Left ventricle myocardium superior (tissue), 1 donor: ENCODE measurements at places on chromosomes 1 and 21.
A peak's percentile ranks its signal among the peaks of the same experiment; 100 is the strongest.

DNA sequence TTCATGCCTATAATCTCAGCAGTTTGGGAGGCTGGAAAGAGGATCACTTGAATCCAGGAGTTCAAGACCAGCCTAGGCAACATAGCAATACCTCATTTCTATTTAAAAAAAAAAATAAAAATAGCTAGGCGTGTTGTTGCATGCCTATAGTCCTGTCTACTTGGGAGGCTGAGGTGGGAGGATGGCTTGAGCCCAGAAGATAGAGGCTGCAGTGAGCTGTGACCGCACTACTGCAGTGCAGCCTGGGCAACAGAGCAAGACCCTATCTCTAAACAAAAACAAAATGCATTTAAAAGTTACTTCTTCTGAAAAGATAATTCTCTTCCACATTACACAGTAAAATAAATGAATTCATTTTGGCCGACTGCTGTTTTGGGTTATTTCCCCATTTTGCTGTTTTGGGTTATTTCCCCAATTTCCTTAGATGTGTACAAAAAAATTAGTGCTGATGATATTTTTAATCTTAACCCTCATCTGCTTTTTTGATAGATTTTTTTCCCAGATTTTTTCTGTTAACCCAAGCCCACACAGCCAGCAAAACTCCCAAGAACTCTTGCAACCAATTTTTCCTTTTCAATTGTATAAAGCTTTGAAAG lies 23.0 kb upstream of the SAMSN1 start:
- DNase-seq: no peak

DNA sequence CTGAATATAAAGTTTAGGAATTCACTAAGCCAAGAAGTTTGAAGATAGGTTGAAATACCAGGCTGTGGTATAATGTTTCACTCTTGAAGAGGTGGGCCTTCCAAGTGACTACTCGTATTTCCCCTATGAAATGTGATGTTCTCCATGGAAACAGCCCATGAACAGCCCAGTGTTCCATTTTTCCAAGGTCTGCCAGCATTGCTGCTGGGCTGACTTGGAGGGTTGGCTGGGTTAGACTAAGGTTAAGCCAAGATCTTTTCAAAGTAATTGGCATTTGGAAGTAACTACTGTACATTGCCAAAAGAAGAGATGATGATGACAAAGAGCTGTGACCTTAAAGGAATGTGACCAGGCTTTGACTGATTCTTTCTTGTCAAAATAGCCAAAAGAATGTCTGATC lies 73.8 kb downstream of the RPE65 start:
- no peak for DNase-seq

DNA sequence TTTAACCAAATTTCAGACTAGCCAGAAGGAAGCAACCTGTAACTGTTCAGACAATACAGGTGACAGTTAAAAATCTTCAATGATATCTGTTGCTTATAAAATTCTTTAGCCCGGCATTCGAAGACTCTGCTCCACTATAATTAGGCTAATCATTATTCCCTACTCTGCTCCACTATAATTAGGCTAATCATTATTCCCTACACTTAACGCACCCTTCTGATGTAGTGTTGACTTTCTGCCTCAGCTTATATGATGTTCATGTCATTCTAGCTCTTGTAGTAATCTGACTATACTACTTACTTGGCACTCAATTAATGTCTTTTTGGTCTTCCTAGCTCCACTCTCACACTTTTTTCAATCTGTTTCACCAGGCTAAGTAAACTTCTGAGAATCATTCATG lies 13.3 kb downstream of the TESK2 start:
- no peak for DNase-seq

- DNase-seq: no peak
Measured at GRCh38 chr1:212364985-212365384, 49.7 kb downstream of the PACC1 start.

- no peak for DNase-seq
Measured at GRCh38 chr21:45962531-45963231, 18.9 kb upstream of the COL6A1 start.

GRCh38 chr1:237033061-237033460 lies 8.9 kb upstream of the RYR2 start:
- DNase-seq: no peak

- DNase-seq: no peak
Measured at GRCh38 chr21:17921579-17922530, 102.7 kb upstream of the C21orf91 start.

GRCh38 chr1:6465461-6466005 lies 440 bp downstream of the TNFRSF25 start:
- DNase-seq: no peak

GRCh38 chr1:116226017-116226416 lies 114.8 kb downstream of the MAB21L3 start:
- DNase-seq: no peak

DNA sequence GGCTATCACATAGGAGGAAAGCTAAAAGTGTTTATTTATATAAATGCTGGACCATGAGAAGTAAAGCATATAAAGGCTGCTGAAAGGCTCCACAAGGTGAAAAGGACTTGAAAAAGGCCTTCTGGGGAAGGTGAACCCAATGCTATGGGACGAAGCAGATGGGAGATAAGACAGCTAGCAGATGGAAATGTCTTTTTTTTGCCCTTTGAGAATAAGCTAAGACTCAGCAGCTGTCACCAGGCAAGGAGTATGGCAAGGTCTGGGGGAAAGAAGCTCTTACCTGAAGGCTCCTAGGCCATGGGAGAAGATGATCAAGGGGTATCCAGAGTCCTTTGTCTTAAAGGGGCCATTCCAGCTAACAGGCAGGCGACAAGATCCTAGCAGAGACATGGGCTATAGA lies 9.9 kb downstream of the PAFAH2 start:
- DNase-seq: no peak

GRCh38 chr1:109959974-109960744 lies 24.4 kb upstream of the AHCYL1 start:
- DNase-seq: no peak

DNA sequence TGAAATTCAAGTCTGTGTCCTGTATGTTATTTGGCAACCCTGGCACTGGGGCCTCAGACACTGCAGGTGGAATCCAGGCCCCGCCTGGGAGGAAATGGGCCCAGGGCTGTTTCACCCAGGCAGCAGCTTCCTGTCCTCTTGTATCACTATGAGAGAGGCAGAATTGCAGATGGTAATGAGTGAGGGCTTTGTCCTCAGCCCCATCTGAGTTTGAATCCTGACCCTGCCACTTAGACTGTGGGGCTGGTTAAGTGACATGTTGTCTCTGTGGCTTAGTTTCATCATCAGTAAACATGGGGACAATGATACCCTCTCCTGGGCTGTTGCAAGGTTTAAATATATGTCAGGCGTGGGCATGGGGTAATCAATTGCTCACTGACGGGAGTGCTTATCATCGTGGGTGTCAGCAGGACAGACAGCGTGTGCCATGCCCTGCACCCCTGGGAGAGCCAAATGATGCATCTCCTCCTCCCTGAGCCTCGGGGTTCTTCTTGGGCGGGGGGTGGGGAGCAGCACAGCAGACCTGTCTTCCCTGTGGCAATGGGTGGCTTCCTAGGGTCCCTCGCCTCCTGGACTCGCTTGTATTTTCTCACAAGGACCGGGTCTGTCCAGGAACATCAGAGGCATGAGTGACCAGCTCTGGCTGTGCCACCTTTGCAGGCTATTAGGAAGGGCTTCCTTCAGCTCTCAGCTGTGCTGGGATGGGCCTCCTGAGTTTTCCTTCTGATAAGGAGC lies 42.1 kb downstream of the ARHGEF10L start:
- no peak for DNase-seq

GRCh38 chr1:240169188-240169587 lies 77.5 kb downstream of the FMN2 start:
- DNase-seq: no peak

- no peak for DNase-seq
Measured at GRCh38 chr21:27406300-27407009, 439.6 kb upstream of the ADAMTS5 start.

- no peak for DNase-seq
Measured at GRCh38 chr1:59292562-59292961, 4.3 kb upstream of the FGGY start.

DNA sequence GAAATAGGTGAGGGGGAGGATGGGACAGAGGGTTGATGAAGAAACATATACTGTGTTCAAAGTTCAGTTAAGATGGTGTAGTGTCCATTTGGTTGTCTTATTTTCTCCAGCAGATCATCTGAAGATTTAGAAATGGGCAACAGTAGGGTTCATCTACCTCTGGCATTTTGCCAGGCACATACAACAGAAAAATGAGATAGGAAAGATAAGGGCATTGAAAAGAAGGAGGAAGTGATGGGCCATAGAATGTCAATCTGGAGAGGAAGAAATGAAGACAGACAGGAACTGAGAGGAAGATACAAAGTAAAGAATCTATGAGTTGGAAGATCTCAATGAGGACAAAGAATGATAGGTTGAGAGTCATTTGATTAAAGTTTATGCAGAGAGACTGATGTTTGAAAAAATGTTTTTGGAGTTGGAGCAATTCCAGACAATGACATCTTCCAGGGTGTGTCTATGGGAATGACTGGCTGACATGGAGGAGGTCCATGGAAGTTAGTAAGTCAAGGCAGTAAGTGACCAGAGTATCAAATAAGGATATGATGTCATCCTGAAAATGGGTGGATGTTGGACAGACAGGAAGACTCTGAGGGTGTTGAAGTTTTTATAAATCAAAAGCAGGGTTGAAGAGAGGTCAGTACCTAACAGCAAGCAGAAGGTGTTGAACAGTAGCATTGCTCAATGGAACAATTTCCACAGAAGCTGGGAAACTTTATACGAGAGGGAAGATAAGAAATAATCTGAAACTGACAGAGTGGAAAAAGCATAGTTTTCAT lies 18.7 kb upstream of the CD55 start:
- no peak for DNase-seq

GRCh38 chr1:107057197-107058133 lies 991 bp downstream of the PRMT6 start:
- DNase-seq: peak; percentile 86

DNA sequence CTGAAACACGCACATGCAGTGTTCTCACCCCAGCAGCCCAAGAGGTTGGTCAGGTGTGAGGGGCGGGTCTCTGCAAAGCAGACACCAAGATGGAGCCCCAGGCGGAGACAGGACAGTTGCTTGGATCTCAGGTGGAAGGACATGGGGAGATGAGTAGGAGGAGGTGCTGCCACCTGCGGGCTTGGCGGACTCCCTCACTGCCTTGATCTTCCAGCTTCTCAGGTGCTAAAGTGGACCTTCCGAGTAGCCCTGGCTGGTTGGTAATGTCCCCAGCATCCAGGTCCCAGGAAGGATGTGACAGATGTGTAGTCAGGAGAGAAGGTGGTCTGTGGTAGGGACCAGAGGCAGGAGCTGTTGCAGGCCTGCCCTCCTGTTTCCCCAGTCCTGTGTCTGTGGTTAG lies 114.1 kb downstream of the AJAP1 start:
- DNase-seq: no peak

GRCh38 chr21:41993744-41994143 lies 16.4 kb downstream of the ZBTB21 start:
- no peak for DNase-seq

DNA sequence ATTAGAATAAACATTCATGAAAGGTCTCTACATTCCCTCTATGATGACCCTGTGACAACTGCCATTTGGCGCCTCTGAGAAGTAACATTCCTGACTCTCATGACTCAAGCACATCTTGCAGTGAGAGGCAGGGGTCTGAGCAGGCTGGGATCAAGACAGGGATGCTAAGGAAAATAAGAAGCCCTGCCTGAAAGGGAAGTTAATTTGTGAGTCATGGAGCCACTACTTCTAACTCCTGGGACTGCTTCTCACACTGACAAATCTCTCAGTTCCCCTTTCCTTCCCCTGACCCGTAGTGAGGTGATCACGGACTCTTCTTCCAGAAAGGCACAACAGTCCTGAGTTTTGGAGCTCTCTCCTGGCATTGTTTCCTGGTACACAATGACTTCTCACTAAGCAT lies 231.9 kb downstream of the TNR start:
- no peak for DNase-seq

DNA sequence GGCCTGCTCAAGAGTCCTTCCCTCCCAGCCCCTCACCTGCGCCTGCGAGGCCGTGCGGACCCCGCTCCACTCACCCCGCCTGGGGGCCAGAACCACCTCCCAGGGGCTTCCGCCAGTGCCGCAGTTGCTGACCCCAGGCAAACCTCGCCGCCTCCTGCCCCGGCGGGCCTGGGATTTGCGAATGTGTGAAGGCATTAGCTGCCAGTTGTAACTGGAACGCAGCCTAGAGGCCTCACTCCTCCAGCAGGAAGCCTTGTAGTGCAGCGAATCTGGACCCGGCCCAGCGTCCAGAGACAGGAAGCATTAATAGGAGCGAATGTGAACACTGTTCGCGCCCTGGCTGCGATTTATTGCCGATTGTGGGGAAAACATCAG lies 140.9 kb upstream of the ARHGEF16 start:
- peak; percentile 95 for DNase-seq

GRCh38 chr1:228818928-228819630 lies 83.8 kb downstream of the RHOU start:
- DNase-seq: no peak

- DNase-seq: peak; percentile 62
Measured at GRCh38 chr21:36980280-36981048, 14.0 kb upstream of the HLCS start.

DNA sequence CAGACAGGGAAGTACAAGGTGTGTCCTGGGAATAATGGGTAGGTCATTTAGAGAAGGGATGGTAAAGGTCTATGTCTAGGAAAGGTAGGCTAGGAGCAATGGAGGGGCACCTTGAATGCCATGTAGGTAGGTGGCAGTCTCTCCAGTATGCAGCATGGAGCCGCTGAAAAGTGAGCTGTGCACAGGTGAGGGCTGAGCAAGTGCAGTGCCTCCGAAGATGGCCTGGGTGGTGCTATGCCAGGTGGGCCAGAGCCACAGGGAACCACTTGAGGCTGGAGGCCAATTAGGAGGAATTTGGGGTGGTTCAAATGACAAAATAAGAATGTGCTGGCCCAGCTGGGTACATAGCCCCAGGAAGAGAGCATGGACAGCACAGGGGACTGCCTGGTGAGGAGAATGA lies 25.0 kb downstream of the RNU5D-1 start:
- no peak for DNase-seq

- DNase-seq: peak; percentile 47
Measured at GRCh38 chr1:16921391-16922185, at the start of gene CROCC. TSS of gene CROCC (plus strand) at chr1:16921931. CDS start at chr1:16922019, 88 bp downstream.

GRCh38 chr1:2644591-2645101 lies 11.8 kb upstream of the MMEL1 start:
- DNase-seq: no peak

- DNase-seq: no peak
Measured at GRCh38 chr1:222394224-222394623, 153.7 kb downstream of the HHIPL2 start.

- DNase-seq: no peak
Measured at GRCh38 chr1:203681739-203682138, 55.1 kb downstream of the ATP2B4 start.

- DNase-seq: no peak
Measured at GRCh38 chr1:43271186-43272118, 1.7 kb downstream of the TMEM125 start.

GRCh38 chr1:75588779-75589475 lies 22.0 kb downstream of the SLC44A5 start:
- DNase-seq: no peak

DNA sequence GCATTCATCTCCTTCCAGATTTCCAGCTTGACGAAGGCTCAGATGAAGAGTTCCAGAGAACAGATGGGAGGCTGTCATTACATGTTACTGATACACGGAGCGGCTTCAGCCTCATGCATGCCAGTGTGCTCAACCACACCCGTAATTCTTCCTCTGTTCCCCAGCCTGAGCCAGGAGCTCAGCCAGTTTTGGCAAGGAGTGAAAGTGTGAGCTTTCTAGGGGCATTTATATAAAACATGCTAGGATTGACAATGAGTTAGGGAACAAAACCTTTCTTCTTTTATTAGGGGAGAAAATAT lies 290.4 kb upstream of the PLXNA2 start:
- DNase-seq: no peak
